ENCODE measurements at places on chromosomes 16 and 17.

DNA sequence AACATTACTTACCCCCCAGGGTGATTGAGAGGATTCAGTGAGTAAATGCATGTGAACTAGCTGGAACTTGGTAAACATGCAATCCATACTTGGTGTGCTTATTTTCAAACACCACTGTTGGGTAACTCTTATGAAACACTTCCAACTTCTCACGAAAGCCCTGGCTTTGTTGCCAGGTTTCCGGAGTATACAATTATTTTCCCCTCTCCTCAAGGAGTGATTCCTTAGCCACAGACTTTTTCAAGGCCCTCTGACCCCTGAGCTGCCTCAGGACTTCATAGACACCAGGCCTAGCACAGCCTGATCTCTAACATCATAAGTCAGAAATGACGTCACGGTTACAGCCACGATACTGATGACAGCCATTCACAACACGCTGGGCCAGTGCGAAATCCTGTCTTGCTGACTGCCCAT lies 27.6 kb downstream of the HSD17B2 start:
- no peak for DNase-seq

GRCh38 chr17:6435968-6436367 lies 1.0 kb upstream of the AIPL1 start:
- DNase-seq = peak; percentile 17

GRCh38 chr17:76199469-76199868 lies 40.8 kb downstream of the RNF157 start:
- no peak for DNase-seq

DNA sequence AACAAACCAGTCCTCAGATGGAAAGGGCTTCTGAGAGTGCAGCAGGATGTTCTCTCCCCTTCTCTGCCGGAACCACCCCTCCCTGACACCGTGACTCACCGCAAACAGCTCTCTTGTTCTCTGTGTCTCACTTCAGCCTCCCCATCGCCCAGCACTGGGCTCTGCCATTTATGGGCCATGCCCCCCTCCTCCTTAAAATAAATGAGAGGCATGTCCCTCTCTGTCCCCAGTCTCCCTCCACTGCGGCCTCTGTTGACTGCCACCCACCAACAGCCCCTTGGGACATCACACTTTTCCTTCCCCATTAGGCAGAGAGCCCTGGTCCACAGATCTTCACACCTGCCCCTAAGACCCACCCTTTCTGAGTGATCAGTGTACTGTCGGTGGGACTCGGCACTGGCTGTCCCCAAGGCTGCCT lies 6.3 kb downstream of the CCDC102A start:
- DNase-seq = no peak

DNA sequence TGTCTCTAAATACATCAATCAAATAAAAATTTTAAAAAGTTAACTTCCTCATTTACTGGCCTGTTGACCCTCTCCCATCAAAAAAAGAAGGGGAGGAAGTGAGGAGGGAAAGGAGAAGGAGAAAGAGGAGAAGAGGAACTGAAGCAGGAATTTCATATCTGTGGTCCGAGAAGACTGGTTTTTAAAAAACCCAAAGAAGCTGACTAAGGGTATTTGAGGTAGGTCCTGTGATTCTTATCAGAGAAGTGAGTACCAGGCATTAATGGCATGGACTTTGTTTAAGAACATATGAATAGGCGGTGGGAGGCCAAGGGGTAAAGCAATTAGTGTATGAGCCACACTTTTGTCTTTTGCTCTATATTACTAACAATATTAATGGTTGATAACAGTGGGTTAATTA lies 2.0 kb downstream of the SLC46A1 start:
- DNase-seq = no peak

DNA sequence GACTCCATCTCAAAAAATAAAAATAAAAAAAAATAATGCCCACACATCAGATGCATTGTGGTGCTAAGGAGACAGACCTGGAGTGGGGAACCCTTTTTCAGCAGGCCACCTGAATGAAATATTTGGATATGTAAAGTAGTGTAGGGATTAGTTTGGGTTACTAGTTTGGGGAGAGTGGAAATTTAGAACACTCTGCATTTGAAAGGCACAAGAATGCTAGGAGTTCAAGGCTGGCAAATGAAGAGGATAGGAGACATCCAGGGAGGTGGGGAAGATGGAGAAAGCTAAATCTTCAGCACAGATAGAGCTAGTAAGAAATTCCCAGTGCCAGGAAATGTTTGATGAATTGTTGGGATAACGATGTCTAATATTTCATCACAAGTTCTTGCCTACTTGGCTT lies 298.3 kb upstream of the ERCC4 start:
- no peak for DNase-seq

DNA sequence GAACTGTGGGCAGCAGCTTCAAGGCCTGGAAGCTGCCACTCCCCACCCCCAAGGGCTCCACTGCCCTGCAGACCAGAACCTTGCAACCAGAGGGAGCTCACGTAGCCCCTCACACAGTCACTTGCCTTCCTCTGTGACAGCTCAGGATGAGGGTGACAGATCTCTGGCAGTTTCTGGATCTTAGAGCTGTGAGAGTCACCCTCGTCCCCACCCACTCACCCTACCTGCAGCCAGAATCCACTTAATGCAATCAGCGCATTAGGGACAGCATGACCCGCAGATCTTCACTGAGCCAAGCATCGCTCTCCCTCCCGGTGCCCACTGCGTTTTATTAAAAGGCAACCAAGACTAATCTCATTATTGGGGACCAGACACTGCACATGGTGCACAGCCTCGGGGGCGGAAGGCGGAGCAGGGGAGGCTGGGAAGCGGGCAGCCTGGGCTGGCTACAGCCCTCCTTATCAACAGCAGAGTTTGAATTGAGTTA lies 3.5 kb downstream of the CYB561 start:
- DNase-seq = no peak

DNA sequence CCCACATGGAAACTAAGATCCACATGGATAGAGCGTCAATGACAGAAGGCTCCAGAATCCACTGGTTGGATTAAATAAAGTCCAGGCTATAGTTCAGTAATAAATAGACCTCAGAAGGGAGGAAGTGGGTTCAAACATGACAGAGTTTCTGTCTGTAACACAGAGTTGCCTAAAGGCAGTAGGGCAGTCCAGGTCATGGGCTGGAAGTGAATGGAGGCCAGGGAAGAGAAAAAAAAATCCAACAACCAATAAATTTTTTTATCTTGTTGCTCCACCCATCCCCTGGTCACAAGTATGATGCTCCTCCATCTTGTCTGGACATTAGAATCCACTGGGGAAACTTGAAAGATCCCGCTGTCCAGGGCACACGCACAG lies 92.4 kb downstream of the RGS9 start:
- no peak for DNase-seq

DNA sequence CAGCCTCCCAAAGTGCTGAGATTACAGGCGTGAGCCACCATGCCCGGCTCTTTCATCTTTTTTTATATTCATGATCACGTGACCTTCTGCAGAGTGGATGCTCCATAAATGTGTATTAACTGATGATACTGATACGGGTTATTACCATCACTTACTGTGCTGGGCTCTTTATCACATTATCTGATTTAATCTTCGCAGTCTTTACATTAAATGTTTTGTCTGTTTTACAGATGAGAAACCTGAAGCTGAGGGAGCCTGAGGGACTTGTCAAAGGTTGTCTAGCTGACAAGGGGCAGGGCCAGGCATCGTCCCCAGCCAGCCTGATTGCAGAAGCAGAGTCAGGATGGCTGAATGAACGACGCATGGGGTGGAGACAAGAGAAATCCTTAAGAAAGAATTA lies 104.4 kb downstream of the NTN1 start:
- DNase-seq = no peak
